ENCODE measurements at places on chromosomes 13 and 19.

GRCh38 chr19:2305452-2306280, 2.3 kb downstream of the LINGO3 start:
- no peak for DNase-seq

DNA sequence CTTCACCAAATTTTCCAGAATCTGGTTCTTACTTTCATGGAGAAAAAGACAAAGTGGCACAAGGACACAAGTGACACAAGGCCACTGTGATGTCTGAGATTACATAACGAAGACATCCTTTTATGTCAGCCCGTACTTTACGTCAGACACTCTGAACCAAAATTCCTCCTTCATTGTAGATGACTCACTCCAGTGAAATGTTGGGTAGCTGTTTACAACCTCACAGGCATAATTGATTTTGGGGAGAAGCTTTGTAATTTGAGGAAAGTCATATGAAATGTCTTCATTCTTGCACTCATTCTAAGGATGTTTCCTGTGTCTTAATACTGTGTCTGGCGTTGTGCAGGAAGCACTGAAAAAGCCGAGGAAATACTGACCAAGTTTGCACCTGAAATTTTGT, 20.0 kb upstream of the LGALS14 start:
- DNase-seq: no peak

GRCh38 chr13:44796597-44797490, 192.4 kb downstream of the NUFIP1 start:
- DNase-seq: no peak

GRCh38 chr13:44422755-44423643, 49.4 kb downstream of the SERP2 start:
- DNase-seq: no peak

DNA sequence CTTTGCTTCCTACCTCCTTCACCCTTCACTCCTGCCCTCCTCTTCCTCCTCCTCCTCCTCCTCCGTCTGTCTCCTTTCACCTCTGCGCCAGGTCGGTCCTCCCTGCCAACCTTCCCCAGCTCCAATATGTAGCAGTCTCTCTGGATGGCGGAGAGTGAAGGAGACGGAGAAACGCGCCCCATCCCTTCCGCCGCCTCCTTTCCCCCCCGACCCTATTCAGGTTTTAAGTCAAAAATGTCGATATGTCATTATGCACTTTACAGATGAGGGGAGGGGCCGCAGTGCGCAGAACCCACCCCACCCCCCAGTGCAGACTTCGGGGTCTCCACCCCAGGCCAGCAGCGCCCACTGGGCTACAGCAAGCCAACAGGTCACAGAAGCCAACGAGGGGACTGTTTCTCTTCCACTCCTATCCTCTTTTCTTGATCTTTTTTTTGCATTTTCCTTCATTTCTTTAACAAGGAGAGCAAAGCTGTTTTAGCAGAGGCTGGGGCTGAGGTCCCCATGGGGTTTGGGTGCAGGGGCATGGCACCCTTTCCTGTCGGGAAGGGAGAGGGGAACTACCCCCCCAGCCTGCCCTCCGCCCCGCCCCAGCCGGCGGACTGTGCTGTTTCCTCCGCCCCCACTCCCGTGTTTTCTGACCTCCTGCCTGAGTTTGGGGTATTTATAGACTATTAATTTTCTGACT, 9.2 kb downstream of the MIDN start:
- no peak for DNase-seq

- DNase-seq: no peak
Observed at GRCh38 chr19:10639836-10640235, 14.3 kb upstream of the ILF3 start.

DNA sequence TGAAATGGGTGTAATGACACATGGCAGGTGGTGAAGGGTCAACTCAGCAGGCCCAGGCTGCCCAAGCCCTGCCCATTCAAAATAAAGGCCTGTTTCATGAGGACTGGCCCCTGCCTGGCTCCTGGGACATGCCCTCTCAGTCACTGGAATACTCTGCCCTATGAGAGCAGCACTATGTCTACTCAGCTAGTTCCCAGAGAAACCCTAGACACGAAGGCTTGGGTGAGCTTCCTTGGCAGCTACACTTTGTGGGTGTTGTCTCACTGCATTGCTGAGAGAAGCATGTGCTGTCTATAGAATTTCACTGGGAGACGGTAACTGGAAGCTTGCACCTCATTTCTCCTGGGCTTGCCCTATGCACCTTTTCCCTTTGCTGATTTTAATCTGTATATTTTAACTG, 752.8 kb downstream of the LIG4 start:
- no peak for DNase-seq

- no peak for DNase-seq
Observed at GRCh38 chr19:33687481-33688170, 65.9 kb downstream of the CHST8 start.

- DNase-seq: no peak
Observed at GRCh38 chr13:113049981-113050380, 55.6 kb upstream of the F7 start.

Measured in cortex of kidney (tissue), 1 donor.